MV-4-11 (cell line): ENCODE measurements at places on chromosomes 3 and 15.

DNA sequence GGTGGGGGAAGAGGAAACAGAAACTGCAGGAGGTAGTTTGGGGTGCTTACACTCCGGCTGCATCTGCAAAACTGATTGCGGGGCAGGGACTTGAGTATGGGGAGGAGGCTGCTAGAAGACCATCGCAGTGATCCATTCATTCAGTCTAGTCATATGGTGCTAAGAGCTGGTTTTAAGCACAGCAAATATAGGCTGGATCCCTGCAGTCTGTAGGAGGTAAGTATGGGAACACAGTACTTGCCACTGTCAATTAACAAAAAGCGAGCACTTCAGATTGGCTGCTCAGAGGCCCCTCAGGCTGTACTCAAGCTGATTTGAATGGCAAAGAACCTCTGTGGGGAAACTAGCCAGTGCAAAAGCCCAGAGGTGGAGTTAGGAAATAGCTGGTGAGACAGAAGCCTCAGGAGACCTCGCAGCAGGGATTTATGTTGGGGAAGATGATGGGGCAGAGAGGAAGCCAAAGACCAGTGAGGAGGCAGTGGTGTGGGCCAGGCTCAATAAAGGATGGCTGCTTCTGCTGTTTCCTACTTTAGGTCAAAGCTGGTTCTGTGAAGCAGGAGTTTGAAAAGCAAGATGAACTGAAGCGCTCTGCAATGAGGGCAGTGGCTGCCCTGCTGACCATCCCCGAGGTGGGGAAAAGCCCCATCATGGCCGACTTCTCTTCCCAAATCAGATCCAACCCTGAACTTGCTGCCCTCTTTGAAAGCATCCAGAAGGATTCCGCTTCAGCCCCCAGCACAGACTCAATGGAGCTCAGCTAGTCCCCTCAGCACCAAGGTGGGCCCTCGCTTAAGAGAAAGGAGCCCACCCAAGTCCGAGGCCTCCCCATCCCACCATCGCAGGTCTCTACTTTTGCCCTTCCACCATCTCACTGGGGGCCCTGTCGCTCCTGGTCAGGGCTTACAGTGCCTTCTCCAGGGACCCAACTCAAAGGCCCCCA lies 7.9 kb downstream of the RPL32 start:
- peak; percentile 9 for DNase-seq

DNA sequence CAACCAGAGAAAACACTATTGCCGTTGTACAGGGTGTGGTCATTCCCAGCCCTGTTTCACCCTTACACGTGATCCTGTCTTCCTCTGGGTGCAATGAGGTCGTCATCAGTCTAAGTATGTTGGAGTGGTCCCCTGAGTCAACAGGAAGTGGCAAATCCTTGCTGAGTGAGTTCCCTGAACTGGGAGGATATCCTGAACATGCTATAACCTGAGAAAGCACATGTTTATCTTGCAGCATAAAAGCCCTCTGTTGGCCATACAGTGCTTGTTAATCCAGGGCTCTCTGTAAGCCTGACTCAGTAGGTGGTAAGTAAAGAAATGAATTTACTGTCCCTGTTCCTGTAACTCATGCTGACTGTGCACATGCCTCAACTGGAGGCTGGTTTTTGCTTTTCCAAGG lies 477.8 kb upstream of the RGMA start:
- DNase-seq = no peak

DNA sequence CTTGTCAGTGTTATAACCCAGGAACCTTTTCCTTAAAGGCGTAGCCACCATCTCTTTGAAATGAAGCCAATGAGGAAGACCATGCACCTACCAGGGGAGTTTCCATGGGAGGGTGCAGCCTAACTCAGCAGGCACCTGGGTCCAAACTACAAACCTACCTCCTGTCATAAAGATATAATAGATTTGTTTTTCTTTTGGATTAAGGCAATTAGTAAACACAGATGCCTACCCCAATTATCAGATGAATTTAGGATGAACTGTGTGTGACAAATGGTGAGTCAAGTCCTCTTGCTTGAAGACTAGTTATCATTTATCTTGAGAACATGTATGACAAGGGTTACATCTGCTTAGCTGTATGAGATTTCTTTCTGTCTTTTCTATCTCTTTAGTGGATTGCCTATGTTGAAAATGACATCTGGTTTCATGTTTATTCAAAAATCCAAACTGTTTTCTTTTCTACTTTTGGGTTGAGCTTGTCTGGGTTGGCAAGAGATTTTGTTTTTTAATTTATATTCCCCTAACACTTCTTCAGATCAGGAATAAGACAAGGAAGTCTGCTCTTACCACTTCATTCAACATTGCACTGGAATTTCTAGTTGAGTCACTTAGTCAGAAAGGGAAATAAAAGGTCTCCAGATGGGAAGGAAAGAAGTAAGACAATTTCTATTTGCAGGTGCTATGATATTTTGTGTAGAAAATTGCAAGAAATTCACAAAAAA lies 149.9 kb downstream of the NEK10 start:
- DNase-seq = no peak

GRCh38 chr3:127484601-127485388 lies 105.7 kb downstream of the TPRA1 start:
- DNase-seq = no peak

DNA sequence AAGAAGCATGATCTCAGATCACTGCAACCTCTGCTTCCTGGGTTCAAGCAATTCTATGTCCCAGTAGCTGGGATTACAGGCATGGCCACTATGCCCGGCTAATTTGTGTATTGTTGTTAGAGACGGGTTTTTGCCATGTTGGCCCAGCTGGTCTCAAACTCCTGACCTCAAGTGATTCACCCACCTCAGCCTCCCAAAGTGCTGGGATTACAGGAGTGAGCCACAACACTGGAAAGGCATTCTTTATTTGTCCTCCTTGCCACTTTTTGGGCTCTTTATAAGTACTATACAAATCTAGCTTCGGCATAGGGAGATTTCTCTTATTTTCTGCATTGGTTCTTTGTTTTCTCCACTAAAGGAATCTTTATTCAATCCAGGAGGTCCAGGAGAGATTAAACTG lies 18.6 kb downstream of the CMTM8 start:
- DNase-seq = no peak

- no peak for DNase-seq
Measured at GRCh38 chr3:61347981-61348380, 96.7 kb upstream of the FHIT start.
